ENCODE measurements at places on chromosomes 6 and 20.

- DNase-seq = no peak
Measured at GRCh38 chr6:151661928-151662327, 145.6 kb upstream of the ESR1 start.

DNA sequence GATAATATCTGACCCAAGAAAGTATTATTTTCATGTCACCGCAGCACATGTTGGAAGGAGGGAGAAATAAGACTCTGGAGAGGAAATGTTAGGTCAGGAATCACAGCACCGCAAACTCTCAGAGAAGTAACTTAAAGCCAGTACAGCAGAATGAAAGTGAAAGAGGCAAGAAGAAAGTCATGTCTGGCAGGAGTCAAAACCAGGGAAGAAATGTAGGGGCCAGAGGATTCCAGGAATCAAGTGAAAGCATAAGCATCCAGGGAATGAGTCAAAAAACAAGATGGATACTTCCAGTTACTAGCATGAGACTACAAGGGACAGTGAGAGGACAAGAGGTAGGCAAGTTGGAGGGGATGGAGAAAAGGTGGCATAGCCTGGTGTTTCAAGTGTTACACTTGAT, 80.4 kb downstream of the AK9 start:
- no peak for DNase-seq

- DNase-seq = no peak
Measured at GRCh38 chr6:136470044-136470443, 80.2 kb downstream of the MAP7 start.

- no peak for DNase-seq
Measured at GRCh38 chr6:166394036-166394892, 11.5 kb upstream of the MPC1 start.

DNA sequence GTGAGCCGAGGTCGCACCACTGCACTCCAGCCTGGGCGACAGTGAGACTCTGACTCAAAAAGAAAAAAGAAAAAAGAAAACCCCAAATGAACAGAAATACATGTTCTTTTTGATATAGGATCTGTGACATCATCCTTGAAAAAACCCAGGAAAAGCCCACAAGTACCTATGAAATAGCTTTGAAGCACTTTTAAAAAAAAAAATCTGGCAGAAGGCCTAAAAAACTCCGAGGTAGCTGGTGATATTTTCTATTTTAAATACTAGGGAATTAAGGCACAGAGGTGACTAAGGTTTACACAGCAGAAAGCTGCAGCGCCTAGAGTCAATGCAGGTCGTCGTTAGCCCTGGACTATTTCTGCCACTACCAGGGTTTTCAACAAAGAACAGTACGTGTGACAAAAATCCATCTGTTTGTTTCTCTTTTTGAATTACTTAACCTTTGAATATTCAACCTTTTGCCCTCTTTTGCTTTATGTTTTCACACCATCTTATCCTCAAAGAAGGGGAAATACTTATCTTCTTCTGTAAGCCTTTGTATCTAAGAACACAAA, 39.4 kb upstream of the EEF1A1 start:
- no peak for DNase-seq

DNA sequence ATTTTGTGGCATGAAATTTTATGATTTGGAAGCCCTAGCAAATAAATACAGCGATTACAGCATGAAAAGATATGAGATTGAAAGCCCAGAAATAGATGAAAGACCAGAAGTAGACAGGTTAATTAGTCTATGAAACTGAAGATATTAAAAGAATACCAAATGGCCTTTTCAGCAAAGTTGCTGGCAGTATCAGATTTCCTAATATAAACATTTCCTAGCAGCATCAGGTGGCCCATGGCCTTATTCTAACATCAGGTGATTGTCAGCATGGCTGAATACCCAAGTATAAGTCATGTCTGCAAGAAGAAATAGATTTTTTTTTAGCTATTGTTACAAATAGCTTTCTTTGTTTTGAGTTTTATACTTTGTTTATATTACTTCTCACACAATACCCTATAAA, 93.2 kb downstream of the CLVS2 start:
- DNase-seq = no peak

DNA sequence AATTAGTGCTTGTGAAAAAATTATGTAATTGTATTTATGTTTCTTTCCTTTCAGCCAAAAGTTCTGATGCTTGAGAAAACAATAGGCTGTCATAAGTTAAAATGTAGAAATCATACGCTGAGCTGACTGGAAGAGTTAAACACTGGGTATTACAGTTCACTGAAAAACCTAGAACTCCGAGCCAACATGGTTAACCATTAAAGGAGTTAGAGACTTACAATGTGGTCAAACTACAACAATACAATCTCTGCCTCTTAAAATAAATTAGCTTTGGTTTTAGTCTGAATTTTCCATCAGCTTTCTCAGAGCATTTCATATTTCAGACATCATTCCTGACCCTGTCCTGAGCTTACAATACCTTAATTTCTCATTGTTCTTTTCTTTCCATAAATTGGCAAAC, 91.0 kb downstream of the COL12A1 start:
- DNase-seq = no peak

DNA sequence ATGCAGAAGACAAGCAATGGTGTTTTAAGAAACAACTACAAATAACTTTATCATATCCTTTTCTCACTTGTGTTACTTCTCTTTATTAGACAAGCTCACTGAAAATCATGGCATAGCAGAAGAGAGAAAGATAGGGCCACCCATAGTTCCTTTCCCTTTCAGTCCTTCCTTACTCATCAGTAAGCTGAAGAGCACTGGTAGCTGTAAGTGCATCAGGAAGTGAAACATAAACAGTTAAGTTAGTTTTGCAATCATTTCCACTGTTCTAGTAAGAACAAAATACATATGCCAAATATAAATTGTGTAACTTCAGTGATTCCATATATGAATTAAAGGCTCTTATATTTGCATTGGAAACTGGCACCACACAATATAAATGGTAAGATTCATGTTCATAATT, 220.1 kb downstream of the HACE1 start:
- no peak for DNase-seq

DNA sequence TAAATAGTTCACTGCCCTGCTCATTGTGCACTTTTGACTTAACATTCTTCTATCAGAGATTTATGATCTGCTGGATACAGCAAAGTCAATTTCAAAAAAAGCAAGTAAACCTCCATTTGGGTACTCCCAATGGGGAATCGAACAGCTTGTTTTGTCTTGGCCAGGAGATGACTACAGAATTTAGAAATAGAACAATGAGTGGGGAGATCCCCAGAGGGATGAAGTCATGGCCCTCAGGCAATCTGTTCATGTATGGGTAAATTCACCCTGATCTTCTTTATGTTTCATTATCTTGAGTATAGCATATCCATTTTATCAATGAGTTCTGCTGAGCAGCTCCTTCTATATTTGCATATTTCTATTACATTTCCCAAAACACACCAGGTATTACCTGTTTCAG, 1681.9 kb downstream of the HACE1 start:
- no peak for DNase-seq

DNA sequence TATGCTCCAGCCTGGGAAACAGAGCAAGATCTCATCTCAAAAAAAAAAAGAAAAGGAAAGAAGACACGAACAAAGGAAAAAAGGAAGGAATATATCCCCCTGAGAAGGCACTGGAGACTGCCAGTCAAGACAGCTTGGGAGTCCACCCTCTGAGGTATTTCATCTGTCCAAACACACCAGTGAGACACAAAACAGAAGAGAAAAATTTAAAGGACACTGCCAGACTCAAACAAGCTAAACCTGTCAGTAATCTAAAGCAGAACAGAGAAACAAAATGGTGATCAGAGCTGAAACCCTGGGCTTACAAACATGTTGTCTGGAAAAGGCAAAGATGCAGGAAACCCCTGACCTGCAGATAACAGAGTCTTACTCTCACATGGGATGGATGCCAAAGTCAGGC, 114.9 kb downstream of the DCDC2 start:
- DNase-seq = no peak

DNA sequence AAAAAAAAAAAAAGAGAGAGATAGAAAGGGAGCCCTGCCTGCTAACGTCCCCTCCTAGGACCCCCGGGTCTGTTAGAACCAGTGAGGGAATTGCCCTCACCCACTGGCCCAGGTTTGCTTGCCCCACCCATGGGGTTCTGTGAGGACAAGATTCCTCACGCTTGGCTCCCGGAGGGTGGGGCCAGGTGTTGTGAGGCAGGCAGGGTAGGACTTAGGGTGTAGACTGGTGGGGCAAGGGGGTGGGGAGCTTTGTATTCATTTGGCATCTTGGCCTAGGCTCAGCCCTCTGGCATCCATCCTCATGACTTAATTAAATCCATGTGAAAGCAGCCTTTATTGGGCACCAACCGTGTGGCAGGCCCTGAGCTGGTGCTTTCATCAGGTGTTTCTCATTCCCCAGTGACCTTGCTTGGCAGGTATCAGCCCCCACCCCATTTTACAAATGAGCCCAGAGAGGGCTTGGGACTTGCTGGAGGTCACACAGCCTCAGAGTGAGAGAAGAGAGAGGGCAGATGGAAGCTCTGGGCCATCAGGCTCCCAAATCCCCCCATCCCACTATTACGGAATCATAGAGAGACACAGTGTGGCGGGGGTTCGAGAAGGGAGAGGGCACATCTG, 19.0 kb downstream of the RAB44 start:
- no peak for DNase-seq

- no peak for DNase-seq
Measured at GRCh38 chr6:167687116-167687725, 139.5 kb upstream of the AFDN start.

DNA sequence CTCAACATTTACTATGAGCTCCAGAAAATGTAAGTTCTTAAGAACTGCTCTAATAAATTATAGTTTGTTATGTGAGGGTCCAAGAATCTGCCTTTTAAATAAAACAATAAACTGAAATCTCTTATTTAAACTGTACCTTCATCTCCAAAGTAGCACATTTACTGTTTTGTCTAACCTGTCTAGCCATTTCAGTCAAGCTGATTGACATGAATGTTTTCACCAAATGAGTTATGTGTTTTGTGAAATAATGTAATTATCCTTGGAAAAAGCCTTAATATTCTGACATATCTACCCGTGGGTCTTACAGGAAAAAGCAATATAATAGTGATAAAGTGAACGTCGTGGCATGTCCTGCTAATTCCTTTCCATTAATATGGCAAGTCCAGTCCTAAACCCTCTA, 57.8 kb downstream of the OPRM1 start:
- DNase-seq = no peak

- peak; percentile 49 for DNase-seq
Measured at GRCh38 chr6:30463651-30464618, 25.4 kb upstream of the HLA-E start.

GRCh38 chr20:20363799-20364592, 3.9 kb upstream of the INSM1 start:
- no peak for DNase-seq

DNA sequence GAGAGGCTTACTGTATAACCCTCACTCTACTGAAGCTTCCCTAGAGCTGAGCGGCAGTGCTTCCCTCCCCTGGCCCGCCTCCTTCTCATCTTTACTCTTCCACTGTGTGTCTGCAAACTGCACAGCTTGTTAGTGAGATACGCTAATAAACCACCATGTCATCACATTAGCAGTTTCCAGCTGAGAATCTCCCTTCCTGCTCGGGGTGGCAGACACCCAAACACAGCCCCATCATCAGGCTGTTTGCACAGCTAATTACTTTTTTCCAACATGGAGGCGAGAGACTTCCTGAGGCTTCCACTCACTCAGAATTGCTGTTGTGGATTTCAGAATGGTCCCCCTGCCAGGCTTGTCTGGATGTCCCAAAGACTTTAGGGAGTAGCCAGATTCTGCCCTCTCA, 444.9 kb upstream of the SULF2 start:
- DNase-seq = no peak

DNA sequence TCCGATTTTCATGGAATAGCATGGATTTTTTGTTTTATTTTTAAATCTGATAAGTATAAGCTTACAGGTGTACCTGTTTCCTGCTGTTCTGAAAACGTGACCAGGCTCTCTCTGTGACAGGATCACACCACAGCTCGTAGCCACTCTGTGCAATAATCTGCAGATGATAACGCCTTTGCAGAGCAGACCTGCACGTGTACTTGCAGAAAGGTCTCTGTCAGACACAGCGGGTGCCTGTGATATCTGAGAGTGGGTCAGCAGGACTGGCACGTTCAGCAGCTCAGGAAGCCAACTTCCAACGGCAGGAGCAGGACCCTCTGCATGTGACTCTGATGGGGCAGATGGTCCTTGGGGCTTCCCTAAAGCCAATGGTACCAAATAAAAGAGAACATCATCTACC, 68.6 kb upstream of the HDDC2 start:
- no peak for DNase-seq

GRCh38 chr20:14148042-14148441, 152.7 kb downstream of the MACROD2 start:
- DNase-seq = no peak

DNA sequence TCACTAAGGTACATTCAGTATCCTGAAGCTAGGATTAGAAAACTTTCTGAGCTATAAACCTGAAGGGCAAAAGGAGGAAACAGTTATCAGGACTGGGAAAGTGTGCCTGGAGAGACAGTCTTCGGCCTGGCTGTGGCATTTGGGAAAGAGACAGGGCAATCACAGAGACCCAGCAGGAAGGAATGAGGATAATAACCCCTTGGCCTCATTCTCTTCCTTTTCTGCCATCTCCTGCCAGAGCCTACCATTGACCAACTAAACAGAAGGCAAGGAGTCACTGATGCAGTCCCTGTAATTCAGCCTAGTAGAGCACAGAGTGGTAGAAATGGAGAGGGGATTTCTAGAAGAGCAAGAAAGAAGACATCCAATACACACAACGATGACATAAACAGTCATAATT, 359.4 kb downstream of the HDGFL1 start:
- DNase-seq = no peak

- no peak for DNase-seq
Measured at GRCh38 chr20:9166153-9166780, 97.4 kb downstream of the PLCB4 start.

DNA sequence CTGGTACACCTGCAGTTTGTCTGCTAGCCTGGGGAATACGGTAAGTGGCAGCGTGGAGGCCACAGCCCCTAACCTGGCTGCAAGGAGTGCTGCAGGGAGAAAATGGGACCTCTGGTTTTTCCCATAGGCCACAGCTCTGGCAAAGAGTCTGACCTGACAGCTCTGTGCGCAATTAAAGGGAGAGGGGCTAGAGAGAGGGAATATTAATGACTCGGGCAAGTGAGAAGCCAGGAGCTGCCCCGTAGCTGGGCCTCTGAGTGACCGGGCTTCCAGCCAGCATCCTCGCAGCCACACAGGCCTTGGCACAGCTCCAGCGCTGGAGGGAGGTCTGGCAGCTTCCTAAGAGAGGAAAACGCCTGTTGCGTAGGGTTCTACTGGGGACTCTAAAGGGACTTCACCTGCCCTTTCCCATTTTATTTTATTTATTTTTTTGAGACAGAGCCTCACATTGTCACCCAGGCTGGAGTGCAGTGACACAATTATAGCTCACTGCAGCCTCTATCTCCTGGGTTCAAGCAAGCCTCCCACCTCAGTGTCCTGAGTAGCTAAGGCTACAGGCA, 18.2 kb upstream of the OCSTAMP start:
- no peak for DNase-seq

GRCh38 chr6:133248241-133249001, 7.3 kb downstream of the EYA4 start:
- DNase-seq = no peak

GRCh38 chr6:128474481-128474880, 45.9 kb downstream of the PTPRK start:
- no peak for DNase-seq

Measured in stimulated activated CD4-positive, alpha-beta T cell treated with anti-CD3 and anti-CD28 coated beads, Interleukin-2, amount 100 ng/mL, for 48 hours (primary cell).